Activated CD8-positive, alpha-beta memory T cell treated with anti-CD3 and anti-CD28 coated beads, Interleukin-2, amount 50 U/mL, for 4 hours (primary cell): ENCODE measurements at places on chromosomes 16 and 17.

GRCh38 chr17:57420734-57421717, 164.7 kb downstream of the MSI2 start:
- DNase-seq = no peak

GRCh38 chr16:75250089-75250808, 1.2 kb downstream of the BCAR1 start:
- DNase-seq = no peak

GRCh38 chr16:525520-526180, 1.9 kb upstream of the CAPN15 start:
- peak; percentile 64 for DNase-seq

GRCh38 chr17:33520426-33521330, 227.6 kb upstream of the ASIC2 start:
- DNase-seq = peak; percentile 28

GRCh38 chr16:48383009-48383876, 2.0 kb downstream of the SIAH1 start:
- DNase-seq = no peak

GRCh38 chr17:42568341-42569111, 1.6 kb downstream of the MLX start:
- DNase-seq = no peak

DNA sequence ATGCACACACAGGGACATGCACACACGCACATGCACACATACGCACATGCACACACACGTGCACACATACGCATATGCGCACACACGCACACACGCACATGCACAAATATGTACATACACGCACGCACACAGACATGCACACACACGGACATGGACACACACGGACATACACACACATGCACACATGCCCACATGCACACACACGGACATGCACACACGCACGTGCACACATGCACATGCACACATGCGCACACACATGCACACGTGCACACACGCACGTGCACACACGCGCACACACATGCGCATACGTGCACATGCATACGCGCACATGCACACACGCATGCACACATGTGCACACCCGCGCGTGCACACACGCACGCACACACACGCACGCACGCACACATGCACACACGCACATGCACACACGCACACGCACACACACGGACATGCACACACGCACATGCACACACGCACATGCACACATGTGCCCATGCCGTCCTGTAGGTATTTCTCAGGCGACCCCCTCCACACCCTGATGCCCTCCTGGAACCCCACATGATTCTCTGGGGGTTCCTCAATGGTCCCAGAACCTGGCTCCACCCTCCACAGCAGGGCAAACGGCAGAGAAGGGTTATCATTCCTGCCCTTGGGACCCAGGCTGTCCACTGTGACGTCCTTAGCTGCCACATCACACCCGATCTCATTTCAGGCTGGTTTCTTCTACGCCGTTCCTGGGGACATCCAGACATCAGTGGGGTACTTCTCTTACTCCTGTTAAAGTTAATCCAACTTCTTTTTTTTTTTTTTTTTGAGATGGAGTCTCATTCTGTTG, 9.6 kb upstream of the RBFOX3 start:
- DNase-seq = no peak

DNA sequence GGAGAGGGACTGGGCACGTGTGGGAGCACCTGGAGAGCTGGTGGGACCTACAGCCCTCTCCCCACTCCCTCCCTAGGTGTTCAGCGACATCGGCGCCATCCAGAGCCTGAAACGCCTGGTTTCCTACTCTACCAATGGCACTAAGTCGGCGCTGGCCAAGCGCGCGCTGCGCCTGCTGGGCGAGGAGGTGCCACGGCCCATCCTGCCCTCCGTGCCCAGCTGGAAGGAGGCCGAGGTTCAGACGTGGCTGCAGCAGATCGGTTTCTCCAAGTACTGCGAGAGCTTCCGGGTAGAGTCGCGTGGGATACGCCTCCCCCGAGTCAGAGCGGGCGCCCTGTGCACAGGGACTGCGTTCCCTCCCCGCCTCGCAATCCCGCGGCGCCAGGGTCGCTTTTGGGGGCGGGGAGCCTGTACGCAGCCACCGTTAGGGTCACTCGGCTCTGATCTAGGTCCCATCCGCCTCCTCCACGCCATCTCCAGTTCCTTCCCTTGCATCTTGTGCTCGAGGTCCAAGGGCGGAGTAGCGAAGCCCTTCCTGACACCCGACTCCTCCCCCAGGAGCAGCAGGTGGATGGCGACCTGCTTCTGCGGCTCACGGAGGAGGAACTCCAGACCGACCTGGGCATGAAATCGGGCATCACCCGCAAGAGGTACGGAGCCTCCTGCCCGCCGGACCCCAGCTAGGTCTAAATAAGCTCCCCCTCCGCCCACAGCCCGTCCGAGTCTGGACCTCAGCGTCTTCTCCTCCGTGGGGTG, 13.0 kb downstream of the SARM1 start:
- peak; percentile 62 for DNase-seq

- DNase-seq = no peak
These were observed 744 bp upstream of the METRNL start for GRCh38 chr17:83078378-83079351.

DNA sequence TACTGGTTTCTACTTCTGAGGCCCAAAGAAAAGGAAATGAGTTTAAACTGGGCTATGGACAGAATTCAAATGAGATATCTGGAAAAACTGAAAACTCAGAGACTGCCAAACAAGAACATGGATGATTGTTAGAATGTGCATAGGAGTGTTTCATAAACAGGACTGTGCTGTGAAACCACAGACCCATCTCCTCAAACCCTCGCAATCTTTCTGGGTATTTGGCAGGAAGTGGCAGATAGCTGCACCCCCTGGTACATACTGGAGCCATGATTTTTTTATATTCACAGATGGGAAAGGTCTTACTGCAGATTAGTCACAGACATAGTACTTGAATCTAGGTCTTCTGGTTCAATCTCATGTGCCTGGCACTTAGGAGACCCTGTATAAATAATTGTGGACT, 145.0 kb downstream of the CCDC182 start:
- no peak for DNase-seq

GRCh38 chr17:42347198-42347597, 41.0 kb downstream of the STAT3 start:
- no peak for DNase-seq

- peak; percentile 14 for DNase-seq
These were observed 4.3 kb upstream of the CAPN15 start for GRCh38 chr16:523097-523741.

DNA sequence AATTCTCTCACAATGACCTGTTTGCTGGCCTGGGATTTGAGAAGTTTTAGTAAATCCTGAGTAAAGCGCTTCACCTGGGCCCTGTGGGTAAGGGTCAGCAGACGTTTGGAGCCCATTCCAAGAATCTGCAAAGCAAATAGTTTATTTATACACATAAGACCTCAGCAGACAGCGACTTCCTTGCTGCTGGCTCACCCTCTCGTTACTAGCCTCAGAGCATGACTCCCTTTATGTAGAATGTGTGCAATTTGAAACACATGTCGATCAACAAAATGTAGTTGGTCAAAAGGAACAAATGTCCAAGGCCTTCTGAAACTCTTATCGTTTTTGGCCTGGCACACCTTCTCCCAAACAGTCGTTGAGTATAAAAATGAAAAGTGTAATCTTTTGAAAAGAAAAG, 31.3 kb downstream of the MARF1 start:
- no peak for DNase-seq

DNA sequence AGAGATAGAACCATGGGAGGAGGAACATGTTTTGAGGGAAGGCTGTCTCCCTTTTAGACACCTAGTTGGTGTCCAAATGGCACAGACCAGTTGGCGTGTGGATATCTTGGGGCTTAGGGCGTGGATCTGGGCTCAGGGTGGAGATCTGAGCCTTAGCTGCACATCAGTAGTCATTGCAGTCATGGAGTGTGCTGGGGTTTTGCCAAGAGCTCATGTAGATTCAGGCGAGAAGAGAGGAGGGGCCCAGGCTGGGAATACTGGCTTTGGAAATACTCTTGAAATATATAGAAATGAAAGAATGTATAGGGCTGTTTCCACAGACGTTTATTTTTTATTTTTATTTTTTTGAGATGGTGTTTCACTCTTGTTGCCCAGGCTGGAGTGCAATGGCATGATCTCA, 92.0 kb downstream of the PRKCB start:
- DNase-seq = no peak

DNA sequence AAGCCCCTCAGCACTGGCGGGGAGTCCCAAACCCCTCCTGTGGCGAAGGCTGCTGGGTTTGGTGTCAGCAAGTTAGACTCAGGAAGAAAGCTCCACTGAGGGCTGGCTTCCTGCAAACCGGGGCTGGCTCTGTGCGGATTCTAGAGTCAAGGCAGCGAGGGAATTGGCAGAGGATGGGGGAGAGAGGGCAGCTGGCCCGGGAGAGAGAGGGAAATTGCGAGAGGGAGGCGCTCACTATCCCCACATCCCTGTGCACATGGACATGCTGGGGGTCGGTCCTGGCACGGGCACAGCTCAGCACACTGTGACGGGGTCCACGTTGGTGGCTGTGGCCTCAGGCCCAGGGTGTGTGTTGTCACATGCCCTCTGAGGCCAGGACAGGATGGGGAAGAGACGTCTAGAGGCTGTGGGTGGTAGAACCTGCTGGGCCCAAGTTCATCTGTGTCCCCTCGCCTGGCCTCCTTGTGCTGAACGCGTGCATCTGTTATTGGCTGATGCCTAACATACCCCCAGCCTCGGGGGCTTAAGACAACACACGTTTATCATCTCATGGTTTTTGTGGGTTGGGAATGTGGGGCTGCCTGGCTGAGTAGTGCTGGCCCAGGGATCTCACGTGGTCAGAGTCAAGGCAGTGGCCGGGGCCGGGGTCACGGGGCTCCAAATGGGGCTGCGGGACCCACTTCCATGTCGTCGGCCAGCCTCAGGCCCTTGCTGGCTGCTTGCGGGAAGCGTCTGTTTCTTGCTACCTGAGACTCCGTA, 16.7 kb upstream of the JPH3 start:
- DNase-seq = no peak
